Activated naive CD4-positive, alpha-beta T cell (primary cell): ENCODE measurements at places on chromosomes 11 and 22.

- no peak for DNase-seq
Observed at GRCh38 chr11:19025481-19026406, 34.8 kb downstream of the MRGPRX2 start.

- DNase-seq, result no peak
Observed at GRCh38 chr22:46125816-46126765, 24.2 kb upstream of the PPARA start.

DNA sequence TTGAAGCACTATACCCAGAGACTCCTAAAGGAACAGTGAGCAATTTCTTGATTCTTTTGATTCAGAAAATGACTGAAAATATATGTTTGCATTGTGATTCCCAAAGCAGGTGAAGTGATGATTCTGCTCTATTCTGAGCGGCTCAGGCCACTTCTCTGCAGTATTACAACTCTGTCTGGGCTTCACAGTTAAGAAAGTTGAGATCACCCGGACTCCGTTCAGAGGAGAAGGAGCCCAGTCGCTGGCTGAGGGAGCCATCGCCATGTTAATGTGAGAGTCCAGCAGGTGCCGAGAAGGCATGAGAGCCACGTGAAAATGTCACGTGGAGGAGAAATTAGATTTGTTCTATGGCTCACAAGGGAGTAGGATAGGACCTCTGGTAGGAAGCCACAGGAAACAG lies 91.6 kb downstream of the SCN3B start:
- DNase-seq, result no peak

GRCh38 chr11:35058669-35059434 lies 80.1 kb upstream of the CD44 start:
- no peak for DNase-seq

DNA sequence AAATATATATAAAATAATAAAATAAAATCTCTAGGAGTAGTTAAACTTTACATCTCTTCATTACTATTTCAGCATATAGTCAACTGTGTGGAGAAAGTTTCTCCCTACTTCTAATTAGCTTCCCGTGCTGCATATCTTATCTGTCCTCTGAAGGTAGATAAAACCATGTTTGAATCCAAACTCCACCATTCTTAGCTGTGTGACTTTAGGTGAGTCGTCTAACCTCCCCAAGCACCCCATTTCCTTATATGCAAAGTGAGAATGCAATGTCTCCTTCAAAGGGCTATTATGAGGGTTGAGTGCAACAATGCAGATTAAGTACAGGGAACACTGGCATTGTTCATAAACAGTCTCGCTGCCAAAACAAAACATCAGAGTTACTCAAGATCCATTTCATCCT lies 80.8 kb upstream of the DRD2 start:
- DNase-seq, result no peak

- DNase-seq, result no peak
Observed at GRCh38 chr22:23395530-23396361, 184.3 kb downstream of the IGLL1 start.

- no peak for DNase-seq
Observed at GRCh38 chr11:112260490-112260889, at the start of gene PLET1. Gene PLET1, minus strand, starts transcription at chr11:112260860. Its CDS starts 271 bp downstream, at chr11:112260589.

- DNase-seq, result no peak
Observed at GRCh38 chr22:44544816-44545433, 46.9 kb upstream of the RTL6 start.

DNA sequence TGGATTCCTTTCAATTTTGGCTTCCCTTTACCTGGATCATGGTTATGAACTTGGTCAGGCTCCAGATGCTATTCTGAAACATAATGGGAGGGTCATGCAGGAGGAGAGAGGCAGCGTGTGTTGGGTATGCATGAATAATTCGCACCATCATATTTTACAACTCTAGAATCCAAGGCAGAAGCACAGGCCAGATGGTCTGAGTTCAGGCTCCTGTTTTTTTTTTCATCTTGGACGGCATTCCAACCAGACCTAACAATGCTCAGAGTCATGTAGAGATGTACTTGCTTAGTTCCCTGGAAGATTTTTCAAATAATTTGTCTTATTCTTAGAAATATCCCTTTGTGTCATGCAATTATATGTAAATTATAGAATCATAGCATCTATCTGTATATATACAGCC lies 393.5 kb downstream of the JRKL start:
- no peak for DNase-seq

- no peak for DNase-seq
Observed at GRCh38 chr11:123143921-123144320, 51.1 kb downstream of the CLMP start.

- no peak for DNase-seq
Observed at GRCh38 chr11:70732881-70733196, 334.5 kb downstream of the CTTN start.

GRCh38 chr11:38169286-38169685 lies 1571.2 kb upstream of the RAG2 start:
- no peak for DNase-seq

GRCh38 chr22:23849009-23850006 lies 8.4 kb upstream of the SLC2A11 start:
- peak; percentile 78 for DNase-seq

GRCh38 chr11:116980136-116980793 lies 118.0 kb downstream of the SIK3 start:
- DNase-seq, result no peak

DNA sequence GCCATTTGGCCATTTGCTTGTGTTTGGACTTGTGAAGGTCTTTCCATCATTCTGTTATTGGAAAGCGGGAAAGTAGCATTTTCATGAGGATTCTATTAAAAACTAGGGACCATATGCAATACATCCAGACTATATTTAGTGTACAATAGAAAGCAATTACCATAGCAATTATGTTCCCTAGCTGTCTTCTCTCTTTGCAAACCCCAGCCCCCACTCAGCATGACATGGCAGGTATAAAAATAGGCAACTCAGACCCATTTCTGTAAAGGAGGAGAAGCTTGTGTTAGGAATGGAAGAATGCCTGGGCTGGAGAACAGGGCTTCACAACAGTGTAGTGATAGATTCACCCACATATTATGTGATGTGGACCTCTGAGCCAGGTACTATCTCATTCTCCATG lies 12.4 kb downstream of the OR51B6 start:
- no peak for DNase-seq

- DNase-seq, result no peak
Observed at GRCh38 chr22:44667829-44668189, 34.2 kb upstream of the PRR5 start.

GRCh38 chr11:103315248-103315647 lies 206.0 kb downstream of the DYNC2H1 start:
- no peak for DNase-seq

GRCh38 chr11:132779497-132779896 lies 752.8 kb downstream of the OPCML start:
- DNase-seq, result no peak

DNA sequence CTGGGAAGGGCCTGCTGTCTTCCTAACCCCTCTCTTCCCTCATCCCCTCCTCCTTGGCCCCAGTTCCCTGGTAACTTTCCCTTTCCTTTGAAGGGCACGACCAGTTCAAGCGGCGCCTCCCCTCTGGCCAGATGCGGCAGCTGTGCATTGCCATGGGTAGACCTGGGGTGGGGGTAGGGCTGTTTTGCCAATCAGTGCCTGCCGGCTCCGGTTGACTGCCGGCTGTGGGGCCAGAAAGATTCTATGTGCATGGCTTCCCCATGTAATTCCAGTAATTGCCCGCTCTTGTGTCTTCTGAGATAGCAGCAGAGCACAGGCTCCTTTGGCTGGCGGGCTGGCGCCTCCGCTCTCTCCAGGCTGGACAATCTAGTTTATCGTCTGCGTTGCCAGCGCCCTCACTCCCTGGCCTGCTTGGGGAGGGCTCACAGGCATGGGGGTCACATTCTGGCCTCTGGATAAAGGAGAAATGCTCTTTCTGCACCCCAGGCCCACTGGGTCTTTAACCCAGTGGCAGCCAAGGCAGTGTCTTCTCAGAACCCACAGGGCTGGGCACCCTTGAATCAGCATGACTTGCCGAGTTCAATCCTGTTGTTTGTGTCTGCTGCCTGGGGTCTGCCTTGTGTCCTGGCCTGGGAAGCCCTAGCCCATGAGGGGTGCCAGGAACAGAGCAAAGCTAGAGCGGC lies 9.4 kb downstream of the SIDT2 start:
- no peak for DNase-seq

DNA sequence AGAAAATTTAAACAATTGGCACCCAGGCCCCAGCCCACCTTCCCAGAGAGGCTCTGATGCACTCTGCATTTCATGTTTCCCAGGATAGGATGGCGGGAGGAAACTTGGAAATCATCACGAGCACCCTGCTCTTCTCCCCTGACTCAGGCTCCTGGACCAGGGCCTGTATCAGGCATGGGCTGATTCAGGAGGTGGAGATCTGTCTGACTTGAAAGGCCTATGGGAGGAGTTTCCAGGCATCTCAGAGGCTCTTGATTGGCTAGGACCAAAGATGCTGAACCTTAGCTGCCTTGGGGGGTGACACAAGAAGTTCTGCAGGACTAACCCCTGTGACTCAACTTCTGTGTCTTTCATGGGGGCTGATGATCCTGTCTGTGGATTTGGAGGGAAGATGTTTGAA lies 106.2 kb downstream of the PKNOX2 start:
- no peak for DNase-seq
